ENCODE measurements at places on chromosomes 6 and 20.

DNA sequence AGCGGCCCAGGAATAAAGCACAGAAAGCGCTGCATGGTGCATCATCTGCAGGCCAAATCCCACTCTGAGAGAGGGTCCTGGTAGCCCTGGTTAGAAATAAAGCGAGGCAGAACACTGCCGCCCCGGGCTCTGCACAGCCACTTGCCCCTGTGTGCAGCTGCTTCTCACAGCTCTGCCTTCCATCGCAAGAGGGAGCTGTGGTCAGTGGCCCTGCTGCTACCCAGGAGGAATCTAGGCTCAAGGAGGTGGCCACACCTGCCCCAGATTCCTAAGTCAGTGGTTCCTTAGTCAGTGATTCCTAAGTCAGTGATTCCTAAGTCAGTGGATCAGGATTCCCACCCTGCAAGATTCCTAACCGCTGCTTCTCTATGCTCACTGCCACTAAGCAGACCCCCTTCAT, 8.8 kb downstream of the CDH4 start:
- peak; percentile 79 for DNase-seq

GRCh38 chr6:33577106-33577535, 3.0 kb downstream of the BAK1 start:
- DNase-seq: no peak

DNA sequence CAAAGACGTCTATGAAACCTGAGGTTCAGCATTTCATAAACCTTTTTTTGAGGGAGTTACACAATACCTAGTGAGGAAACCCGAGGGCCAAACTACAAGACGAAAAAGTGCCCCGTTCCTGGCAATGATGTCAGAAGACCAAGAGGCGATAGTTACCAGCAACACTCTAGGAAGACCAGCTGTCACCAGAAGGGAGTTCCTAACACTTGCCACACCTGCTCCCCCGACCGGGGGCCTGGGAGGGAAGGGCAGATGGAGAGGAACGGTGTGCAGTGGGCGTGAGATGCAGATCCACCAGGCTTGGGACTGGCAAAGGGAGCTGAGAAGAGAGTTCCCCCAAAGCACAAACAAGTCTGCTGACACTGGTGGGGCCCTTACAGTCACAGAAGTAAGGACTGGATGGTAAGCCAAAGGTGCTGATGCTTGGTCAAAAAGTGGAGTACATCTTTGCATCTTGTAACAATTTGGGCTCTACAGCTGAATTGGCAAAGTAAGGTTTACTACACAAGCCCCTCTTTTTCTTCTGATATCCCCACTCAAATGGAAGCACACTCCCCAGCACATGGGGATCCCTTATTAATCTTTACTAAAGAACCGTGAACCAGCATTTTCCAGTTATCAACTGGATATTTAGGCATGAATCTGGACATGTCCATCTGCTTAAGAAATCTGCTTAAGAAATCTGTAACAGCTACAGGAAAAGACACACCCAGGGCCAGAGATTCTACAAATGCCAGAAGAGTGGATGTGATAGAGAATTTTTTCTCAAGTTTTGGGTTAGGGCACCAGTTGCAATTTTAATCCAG, 38.5 kb downstream of the PANK2 start:
- DNase-seq: peak; percentile 61

DNA sequence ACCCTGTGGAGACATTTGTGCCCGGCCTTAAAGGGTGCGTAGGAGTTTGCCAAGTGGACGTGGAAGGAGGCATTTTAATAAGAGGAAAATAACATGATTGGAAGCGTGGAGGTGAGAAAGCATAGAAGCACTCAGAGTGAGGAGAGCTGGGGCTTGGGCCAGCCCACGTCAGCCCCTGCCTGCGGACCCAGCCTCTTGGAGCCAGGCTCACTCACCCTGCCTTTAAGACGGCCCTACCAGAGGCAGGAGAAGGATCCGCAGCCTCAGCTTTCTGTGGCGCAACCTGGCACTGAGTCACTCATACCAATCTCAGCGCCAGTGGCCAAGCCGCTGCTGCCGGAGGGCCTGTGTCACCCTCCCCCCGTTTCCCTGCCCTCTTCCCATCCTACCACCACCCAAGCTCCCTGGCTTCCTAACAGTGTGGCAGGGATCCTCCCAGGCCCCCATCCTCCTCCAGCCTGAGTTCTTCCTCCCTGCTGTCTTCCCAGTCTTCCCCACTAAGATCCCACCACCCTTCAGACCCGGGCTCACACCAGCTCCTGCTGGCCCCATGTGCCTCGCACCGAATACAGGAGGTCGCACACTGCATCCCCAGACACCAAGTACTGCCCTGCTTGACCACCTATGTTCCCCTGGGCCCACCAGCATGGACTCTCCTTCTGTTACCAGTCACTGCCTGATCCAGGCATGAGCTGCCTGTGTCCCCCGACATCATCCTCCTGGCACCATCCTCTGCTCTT, 285.2 kb downstream of the UST start:
- DNase-seq: no peak

GRCh38 chr6:111852725-111853124, 20.5 kb downstream of the FYN start:
- DNase-seq: no peak
